Renal pelvis (tissue), 12 donors: ENCODE measurements at places on chromosomes 5 and 9.

GRCh38 chr5:124060413-124061067, 548.6 kb downstream of the CSNK1G3 start:
- DNase-seq, result no peak

DNA sequence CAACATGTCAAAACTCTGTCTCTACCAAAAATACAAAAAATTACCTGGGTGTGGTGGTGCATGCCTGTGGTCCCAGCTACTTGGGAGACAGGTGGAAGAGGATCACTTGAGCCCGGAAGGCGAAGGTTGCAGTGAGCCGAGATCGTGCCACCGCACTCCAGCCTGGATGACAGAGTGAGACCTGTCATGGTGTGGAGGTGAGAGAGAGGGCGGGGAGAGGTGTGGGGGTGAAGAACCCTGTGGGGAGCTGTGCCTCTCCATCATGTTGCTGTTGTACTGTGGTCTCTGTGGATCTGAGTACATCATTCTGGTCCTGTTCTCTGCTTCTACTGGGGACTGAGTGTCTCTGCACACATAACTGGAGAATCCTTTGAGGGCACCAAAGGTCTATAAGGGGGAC, 11.3 kb upstream of the SLC34A1 start:
- no peak for DNase-seq

GRCh38 chr5:963673-964531, 44.7 kb upstream of the NKD2 start:
- peak; percentile 84 for DNase-seq

DNA sequence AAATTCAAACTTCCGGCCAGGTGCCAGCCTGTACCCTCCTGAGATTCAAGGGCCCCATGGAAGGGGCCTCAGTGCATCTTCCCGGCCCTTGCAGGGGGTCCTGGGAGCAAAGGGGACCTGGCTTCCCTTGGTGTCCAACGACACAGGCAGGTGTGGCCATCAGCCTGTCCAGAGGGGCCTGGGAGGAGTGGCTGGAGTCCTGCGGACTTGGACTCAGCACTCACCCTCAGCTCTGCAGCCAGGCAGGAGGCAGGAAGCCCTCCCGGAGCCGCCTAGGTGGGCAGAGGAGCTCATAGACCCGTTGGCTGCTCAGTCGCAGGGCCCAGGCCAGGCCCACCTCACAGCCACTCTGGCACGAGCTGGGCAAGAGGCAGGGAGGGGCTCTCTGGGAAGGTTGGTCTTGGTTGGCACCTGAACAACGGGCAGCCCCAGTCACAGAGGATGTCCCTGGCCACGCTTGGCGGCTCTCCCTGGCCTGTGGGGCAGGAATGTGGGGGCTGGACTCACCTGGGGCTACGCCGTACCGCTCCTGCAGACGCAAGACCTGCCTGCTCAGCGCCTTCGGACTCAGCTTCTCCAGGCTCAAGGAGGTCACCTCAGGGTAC, 53.8 kb upstream of the NRARP start:
- DNase-seq, result no peak

- no peak for DNase-seq
Measured at GRCh38 chr5:68037546-68037945, 178.0 kb upstream of the PIK3R1 start.

- DNase-seq, result no peak
Measured at GRCh38 chr5:3297853-3298252, 297.8 kb upstream of the IRX1 start.

- no peak for DNase-seq
Measured at GRCh38 chr9:133945314-133945975, 46.7 kb downstream of the VAV2 start.

- no peak for DNase-seq
Measured at GRCh38 chr5:53123702-53124101, 14.1 kb upstream of the MOCS2 start.
